ENCODE measurements at places on chromosomes 16 and 17. TPM values are rescaled to one million over a fixed set of nuclear protein-coding genes. Genes with fewer than 3 reads are reported as not detected.

DNA sequence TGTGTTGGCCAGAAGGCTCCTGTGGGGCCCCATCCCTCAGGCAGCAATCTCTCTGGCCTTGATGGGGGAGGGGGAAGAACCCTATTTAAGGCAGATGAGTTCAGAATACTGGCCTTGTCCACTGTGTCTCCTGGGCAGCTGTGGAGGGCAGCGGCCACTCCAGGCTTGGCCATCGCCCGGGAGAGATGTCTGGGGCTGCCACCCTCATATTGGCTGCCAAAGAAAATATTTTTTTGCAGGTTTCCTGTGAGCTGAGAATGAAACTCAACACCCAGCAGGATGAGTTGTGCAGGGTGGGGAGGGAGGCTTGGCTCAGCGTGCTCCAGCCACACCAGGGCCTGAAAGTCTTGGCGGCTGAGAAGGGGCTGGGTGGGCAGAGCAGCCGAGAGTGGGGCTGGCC, 14.4 kb upstream of the TIMP2 start:
- no peak for DNase-seq

DNA sequence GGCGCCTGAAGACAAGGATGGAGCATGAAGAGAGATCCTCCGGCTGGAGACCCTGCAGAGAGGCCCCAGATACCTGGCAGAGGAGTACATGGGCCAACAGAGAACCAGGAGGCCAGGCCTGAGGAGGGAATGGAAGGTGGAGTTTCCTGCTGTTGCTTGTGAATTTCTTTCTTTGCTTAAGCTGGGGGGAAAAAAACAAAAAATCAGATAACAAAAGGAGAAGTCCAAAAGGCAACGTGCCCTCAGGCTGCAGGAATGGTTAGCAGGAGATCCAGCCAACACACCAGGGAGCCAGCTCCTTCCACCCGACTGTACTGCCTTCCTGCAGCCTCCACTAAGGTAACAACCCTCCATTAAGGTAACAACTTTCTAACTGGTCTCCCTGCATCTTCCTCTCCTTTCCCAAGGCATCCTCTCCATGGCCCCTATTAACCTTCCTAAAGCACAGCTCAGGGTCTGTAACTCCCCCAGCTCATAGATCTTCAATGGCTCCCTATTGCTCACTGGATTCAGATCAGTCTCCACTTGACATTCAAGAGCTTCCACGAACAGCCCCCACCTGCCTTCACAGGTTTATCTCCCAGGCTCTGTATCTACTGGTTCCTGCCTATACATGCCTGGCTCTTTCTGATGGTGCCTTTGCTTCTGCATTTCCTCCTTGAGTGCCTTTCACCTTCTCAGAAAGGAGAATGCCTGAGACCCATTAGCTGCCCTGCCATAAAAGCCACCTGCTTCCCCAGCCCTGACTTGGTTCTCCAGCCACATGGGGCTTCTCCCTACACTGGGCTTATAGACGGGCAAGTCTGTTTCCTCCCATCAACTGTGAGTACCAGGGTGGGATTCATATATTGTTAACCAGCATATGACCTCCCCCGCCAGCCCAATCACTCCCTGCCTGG, 725 bp upstream of the ARL5C start:
- no peak for DNase-seq

- DNase-seq = no peak
Observed at GRCh38 chr17:50871364-50871763, 5.2 kb upstream of the TOB1 start.

NAA38 gene
- total RNA-seq = 68.8 TPM

All from cardiac septum (tissue), 1 donor.